ENCODE measurements at places on chromosomes 3 and 15.
A peak's percentile ranks its signal among the peaks of the same experiment; 100 is the strongest.

- H3K27ac ChIP-seq, result no peak overlapping the region
- no peak overlapping the region for H3K4me3 ChIP-seq
- peaks cover 7% of the 10 kb centered on the region for H3K36me3 ChIP-seq
- no peak for DNase-seq
- H3K27me3 ChIP-seq, result no peaks in the 10 kb centered on the region
- no peaks in the 10 kb centered on the region for H3K4me1 ChIP-seq
Measured at GRCh38 chr3:107810171-107811071, 280.4 kb downstream of the CD47 start.

- H3K27ac ChIP-seq, result no peak overlapping the region
- no peaks in the 10 kb centered on the region for H3K27me3 ChIP-seq
- no peak for DNase-seq
- H3K36me3 ChIP-seq, result no peaks in the 10 kb centered on the region
Measured at GRCh38 chr15:85280203-85280602, 100.2 kb upstream of the AKAP13 start.

GRCh38 chr3:9595877-9596276, 42.3 kb upstream of the LHFPL4 start:
- H3K4me3 ChIP-seq, result no peak overlapping the region
- peaks cover 3% of the 10 kb centered on the region for H3K27me3 ChIP-seq
- H3K4me1 ChIP-seq, result no peaks in the 10 kb centered on the region
- H3K36me3 ChIP-seq, result no peaks in the 10 kb centered on the region
- no peak for DNase-seq

GRCh38 chr15:67720556-67721175, 104.6 kb upstream of the SKOR1 start:
- H3K36me3 ChIP-seq, result no peaks in the 10 kb centered on the region
- no peak for DNase-seq
- peaks cover 5% of the 10 kb centered on the region for H3K4me1 ChIP-seq
- H3K27me3 ChIP-seq, result no peaks in the 10 kb centered on the region
- H3K4me3 ChIP-seq, result no peak overlapping the region

GRCh38 chr3:97131476-97131875, 317.1 kb downstream of the EPHA6 start:
- H3K4me3 ChIP-seq, result no peak overlapping the region
- DNase-seq, result peak; percentile 16
- H3K36me3 ChIP-seq, result no peaks in the 10 kb centered on the region
- no peaks in the 10 kb centered on the region for H3K27me3 ChIP-seq

DNA sequence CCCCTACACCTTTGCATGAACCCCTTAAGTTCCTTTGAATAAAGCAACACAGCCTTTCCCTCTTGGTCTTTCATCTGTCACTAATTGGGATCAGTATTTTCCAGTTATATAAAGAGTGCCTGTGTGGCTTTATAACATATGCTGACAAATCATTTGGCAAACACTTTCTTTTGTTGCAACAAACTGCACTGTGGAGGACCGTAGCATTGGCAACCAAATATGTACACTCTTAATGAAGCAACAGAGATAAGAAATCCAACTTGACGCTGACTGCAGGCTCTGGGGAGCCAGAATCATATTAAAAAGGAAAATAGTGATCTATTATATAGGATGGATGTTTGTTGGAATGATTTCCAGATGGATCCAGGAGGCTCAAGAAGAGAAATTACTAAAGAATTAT, 120.1 kb upstream of the PRICKLE2 start:
- H3K27me3 ChIP-seq, result no peaks in the 10 kb centered on the region
- H3K4me1 ChIP-seq, result peaks cover 19% of the 10 kb centered on the region
- peak; percentile 93 for DNase-seq
- H3K4me3 ChIP-seq, result no peak overlapping the region

- peak overlapping the region; percentile 60 for H3K4me3 ChIP-seq
- H3K4me1 ChIP-seq, result peaks cover 12% of the 10 kb centered on the region
- no peak overlapping the region for H3K27ac ChIP-seq
- no peaks in the 10 kb centered on the region for H3K36me3 ChIP-seq
Measured at GRCh38 chr3:113948015-113948917, 453 bp downstream of the ZDHHC23 start.

DNA sequence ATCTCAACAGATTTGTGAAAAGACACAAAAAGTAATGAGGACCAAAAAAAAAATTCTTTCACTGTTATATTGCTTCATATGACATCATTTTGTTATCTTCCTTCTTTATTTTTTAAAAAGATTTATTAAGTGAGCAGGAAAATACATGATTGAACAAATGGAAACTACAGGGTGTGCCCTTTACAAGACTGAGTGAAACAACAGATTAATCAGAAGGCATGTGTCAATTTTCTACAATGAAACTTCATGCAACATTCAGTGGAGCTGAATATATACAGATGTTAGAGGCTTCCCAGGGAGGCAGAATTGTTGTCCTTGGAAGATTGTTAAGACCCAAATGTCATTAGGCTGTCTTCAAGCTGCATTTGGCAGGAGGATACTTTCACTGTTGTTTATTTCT, 28.4 kb upstream of the SLC2A2 start:
- no peaks in the 10 kb centered on the region for H3K36me3 ChIP-seq
- peak; percentile 30 for DNase-seq
- H3K4me1 ChIP-seq, result no peaks in the 10 kb centered on the region

- no peaks in the 10 kb centered on the region for H3K27me3 ChIP-seq
- no peak overlapping the region for H3K27ac ChIP-seq
- no peak for DNase-seq
- no peak overlapping the region for H3K4me3 ChIP-seq
Measured at GRCh38 chr3:196990601-196991007, 22.0 kb upstream of the PIGZ start.

GRCh38 chr3:178705925-178706324, 169.7 kb downstream of the KCNMB2 start:
- peak; percentile 15 for DNase-seq
- H3K27ac ChIP-seq, result no peak overlapping the region
- no peak overlapping the region for H3K4me3 ChIP-seq
- H3K4me1 ChIP-seq, result peaks cover 5% of the 10 kb centered on the region
- H3K27me3 ChIP-seq, result no peaks in the 10 kb centered on the region

All from muscle of leg (tissue), 16 donors.